ENCODE measurements at places on chromosomes 6 and 20.

DNA sequence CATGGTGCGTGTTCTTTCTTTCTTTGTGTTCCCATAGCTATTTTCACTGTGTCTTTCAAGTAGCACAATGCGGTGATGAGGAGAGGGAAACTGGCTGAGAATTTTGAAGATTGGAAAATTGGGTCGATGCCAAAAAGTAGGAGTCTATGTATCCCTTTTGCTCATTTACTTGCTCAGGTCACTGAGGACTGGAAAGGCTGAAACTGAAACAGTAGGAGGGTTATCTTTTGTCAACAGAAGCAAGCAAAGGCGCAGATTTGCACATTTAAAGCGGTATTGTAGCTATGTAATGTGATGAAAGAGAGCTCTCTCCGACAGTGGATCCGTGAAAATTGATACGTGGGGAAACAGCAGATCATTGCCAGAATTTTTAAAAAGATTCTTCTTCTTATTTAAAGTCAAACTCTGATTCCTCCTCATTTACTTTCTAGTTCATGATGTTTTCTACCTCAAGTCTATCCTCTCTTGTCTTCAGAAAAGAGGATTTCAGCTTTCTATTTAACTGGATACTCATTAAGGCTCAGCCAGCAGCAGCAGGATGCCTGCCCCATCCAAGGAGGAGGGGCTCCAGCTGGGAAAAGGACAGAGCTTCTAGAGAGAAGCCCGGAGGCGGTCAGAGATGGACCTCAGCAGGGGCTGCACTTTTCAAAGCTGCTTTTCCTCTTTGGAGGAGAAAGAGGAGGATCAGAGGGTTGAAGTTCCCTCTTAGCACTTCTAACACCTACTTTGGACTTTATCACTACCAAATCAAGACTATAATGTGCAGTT lies 15.9 kb upstream of the FYN start:
- no peak for DNase-seq

DNA sequence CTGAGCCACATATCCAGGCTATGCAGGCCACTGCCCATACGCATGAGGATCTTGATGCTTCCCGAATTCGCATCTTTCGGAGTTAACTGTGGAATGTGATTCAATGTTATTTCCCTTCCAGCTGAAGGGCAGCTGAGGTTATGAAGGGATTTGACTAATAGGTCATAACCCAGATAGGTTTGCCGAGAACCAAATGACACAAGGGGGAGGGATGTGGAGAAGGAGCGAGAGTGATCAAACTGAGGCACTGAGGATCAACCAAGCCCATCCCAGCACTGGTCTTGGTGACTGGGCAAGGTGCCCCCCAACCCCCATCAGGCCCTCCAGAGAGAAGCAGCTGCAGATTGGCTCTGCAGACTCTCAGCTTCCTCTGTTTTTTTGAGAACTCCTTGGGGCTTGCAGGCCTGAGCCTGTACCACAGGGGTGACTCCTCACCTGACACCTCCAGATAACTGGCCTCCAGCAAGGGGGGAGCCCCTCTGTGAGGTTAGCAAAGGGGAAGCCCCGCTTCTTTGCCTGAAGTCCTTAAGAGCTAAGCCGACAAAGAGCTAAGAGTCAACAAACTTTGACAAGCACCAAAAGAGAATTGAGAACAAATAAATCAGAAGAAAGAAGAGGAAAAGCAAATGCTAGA lies 185.9 kb downstream of the PDE7B start:
- no peak for DNase-seq

DNA sequence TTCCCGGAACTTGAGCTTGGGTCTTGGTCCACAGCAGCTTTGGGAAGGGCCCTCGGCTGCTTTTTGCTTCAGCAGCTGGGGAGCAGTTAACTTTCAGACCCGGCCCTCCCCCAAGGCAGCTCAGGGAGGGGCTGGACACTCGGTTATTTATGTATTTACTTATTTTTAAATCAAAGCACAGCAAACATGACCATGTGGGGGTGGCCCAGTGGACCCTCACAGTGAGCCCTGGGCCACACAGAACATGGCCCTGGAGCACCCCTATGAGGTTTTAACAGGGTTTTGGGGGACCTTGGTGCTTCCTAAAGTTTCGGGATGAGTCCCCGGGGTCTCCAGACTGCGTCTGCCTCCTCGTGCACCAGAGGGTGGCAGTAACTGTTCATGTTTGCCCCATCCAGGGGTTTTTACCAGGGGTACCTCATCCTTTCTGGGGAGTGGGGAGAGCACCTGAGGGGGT lies 26.6 kb upstream of the NPBWR2 start:
- DNase-seq, result no peak

- no peak for DNase-seq
Measured at GRCh38 chr20:3788685-3789155, 2.2 kb upstream of the CENPB start.

DNA sequence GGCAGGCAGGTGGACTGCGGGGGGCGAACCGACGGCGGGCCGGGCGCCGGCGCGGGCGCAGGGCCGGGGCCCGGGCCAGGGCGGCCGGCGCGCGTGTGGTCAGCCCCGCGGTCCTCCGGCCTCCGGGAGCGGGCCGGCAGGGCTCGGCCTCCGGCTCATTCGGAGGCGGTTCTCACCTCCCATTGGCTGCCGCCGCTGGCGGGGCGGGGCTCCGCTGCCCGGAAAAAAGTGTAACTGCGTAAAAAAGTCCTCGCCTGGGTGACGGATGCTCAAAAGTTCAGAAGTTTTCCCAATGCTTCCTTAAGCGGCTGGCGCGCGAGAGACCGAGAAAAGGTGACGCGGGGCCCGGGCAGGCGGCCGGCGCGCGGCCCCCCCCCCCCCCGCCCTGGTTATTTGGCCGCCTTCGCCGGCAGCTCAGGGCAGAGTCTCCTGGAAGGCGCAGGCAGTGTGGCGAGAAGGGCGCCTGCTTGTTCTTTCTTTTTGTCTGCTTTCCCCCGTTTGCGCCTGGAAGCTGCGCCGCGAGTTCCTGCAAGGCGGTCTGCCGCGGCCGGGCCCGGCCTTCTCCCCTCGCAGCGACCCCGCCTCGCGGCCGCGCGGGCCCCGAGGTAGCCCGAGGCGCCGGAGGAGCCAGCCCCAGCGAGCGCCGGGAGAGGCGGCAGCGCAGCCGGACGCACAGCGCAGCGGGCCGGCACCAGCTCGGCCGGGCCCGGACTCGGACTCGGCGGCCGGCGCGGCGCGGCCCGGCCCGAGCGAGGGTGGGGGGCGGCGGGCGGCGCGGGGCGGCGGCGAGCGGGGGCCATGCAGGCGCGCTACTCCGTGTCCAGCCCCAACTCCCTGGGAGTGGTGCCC lies at the start of gene FOXC1:
Gene FOXC1, plus strand, starts transcription at position 268 of the 849 bp plus-strand sequence. Its CDS starts 531 bp downstream, at position 799.
- DNase-seq, result no peak

DNA sequence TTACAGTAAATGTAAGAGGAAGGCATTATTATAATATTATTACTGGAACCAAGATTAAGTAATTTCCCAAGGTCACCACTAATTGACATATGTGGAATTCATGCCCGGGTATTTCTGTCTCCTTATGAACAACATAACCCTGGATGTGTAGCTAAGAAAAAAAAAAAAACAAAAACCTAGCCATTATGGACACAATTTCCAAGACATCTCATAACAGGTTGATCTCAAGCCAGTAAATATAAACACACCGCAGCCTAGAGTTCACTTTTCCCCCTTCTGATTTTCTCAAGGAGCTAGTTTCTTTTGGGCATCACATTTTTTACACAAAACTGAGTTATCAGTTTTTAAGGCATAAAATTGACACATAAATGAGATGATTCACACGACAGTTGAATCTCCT lies 306.5 kb upstream of the RSPO3 start:
- DNase-seq, result no peak

DNA sequence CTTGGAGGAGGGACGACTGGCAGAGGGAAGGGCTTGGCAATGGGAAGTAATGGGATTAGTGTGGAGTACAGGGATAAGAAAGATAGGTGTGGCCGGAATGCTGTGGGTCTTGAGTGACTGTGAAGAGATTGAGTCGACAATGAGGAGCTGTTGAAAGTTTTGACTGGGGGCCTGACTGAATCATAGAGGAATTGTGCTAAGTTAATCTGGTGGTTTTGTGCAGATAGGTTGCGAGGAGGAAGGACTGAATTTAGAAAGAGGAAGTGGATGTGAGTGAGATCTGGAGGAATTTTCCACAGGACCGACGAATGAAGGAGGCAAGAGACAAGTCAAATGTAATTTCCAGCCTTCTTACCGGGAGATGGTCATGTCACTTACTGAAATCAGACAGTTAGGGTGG lies 143.9 kb upstream of the RALGAPA2 start:
- DNase-seq, result no peak

GRCh38 chr6:109304284-109305015 lies 77.8 kb downstream of the CD164 start:
- no peak for DNase-seq

DNA sequence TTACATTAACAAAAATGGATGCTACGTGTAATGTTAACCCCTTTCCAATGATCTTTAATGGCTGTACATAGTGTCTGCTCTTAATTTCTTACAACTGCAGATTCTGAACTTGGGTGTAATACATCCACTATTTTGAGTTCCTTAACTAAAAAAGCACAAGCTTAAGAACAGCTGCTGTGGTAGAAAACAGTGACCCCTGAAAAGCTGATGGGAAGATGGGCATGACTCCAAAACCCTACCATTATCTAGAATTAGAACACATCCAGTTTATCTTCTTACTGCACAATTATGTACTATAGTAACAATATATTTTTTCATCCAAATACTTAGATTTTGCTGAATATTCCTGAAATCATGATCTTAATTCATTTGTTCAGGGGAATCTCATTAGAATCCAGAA lies 49.3 kb downstream of the LYRM4 start:
- no peak for DNase-seq

DNA sequence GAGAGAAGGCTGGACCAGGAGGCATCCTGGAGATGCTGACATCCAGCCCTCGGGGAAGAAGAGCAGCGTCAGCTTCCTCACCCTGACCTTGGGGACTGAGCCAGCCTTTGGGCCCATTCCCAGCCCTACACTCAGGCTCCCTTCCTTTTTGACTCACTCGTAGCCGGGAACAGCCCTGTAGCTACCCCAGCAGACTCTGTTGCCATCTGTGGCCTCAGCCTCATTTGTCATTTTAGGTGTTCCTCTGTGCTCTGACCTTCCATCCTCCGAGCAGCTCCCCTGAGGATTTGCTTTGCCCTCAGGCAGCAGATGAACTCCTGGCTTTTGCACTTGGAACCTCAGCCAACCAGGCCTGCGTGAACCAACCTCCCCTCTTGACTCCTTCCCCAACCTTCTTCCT lies 67.5 kb downstream of the ELOVL2 start:
- DNase-seq, result no peak

DNA sequence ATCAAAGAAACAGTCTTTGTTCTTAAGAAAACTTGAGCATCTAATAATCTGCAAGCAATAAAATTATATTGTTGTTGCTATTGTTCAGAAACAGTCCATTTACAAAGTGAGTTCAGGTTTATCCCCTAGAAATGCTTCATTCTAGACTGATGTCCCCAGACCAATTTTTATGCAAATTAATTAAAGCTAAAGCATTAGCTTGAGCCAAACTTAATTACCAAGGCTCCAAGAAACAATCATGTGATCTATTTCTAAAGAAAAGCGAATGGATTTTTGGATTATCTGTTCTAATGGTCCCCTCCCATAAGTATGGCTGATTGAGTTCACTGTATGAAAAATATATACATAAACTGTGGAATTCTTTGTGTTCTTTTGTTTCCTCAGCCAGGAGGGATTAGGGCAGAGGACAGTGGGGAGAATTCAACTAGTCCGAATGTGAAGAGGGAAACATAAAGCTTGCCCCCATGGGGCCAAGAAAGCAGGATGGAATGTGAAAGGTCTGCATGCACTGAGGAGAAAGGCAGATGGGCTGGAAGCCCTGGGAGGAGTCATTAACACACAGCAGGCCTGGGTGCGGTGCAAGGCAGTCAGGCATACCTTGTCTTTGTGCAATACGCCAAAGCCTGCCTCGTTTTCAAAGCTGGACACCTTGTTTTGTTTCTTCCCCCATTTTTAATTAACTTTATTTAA lies 597.1 kb downstream of the KIF16B start:
- no peak for DNase-seq

DNA sequence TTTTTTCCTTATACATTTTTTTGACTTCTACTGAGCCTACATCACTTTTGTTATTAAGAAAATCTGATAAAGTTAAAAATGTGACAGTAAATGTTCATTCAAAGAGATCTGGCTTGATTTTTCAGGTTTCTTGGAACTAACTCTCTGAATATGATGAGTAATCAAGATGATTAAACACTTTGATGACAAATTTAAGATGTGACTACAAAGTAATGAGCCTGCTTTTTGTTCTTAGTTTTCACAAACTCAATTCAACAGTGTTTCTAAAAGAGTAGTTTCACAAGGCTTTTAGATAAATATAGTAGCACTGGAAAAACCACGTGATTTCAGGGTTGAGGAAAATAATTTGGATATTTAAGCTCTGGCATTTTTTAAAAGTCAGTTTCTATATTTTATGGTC lies 37.9 kb upstream of the HDDC2 start:
- no peak for DNase-seq

DNA sequence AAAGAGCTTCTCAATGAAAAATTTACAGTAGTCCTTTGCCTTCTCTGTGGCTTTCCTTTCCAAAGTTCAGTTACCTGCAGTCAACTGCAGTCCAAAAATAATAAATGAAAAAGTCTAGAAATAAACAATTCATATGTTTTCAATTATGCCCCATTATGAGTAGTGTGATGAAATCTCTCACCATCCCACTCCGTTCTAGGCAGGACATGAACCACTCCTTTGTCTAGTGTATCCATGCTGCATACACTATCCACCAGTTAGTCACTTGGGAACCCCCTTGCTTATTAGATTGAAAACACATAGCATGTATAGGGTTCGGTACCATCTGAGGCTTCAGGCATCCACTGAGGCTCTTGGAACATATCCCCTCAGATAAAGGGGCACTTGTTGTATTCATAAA lies 80.6 kb upstream of the EYA4 start:
- no peak for DNase-seq

- no peak for DNase-seq
Measured at GRCh38 chr6:147054871-147055270, 149.3 kb upstream of the STXBP5 start.

DNA sequence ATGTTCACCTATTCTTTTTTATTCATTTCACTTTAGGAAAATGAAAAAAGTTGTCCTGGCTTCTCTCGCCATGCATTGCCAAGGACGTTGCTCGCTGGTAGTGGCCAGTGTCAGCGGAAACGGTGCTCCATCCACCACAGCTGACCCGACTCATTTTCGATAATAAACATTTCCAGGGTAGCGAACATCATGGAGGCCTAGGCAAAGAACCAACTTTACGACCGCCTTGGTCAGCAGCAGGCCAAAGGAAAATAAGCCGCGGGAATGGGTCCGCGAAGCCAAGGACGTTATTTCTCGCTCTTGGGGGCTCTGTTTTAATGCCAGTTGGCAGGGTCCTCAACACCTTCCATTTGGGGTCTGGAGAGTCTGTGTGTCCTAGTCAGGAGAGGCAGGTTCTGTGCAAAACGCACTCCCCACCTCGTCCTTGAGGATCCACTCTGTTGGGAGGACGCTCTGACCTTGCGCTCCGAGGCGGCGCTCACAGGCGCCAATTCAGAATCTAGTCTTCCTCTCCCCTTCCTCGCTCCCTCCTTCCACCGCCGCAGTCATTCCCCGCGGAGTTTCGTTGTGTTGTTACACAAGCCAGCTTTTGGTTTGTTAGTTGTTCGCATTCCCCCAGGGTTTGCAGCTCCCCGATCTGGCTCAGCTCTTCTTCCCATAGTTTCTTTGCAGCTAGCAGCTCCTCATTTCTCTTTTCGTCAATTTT lies 4.1 kb upstream of the PAX1 start:
- DNase-seq, result no peak

All from activated CD4-positive, alpha-beta T cell treated with anti-CD3 and anti-CD28 coated beads for 4 hours (primary cell).